ENCODE measurements at places on chromosomes 7 and 10. TPM values are rescaled to one million over a fixed set of nuclear protein-coding genes. Genes with fewer than 3 reads are reported as not detected.

Gene CPVL
- total RNA-seq = 42.0 TPM

GRCh38 chr10:36331121-36331520, 689.0 kb upstream of the FZD8 start:
- no peak for DNase-seq

Gene STEAP2
- total RNA-seq = under 0.01 TPM

GRCh38 chr10:89837165-89838043, 136.0 kb downstream of the KIF20B start:
- no peak for DNase-seq

- DNase-seq = no peak
Observed at GRCh38 chr7:152568972-152569371, 107.0 kb downstream of the XRCC2 start.

- peak; percentile 12 for DNase-seq
Observed at GRCh38 chr10:18409599-18410397, 241.6 kb downstream of the NSUN6 start.

- DNase-seq = no peak
Observed at GRCh38 chr7:7519056-7519455, 16.6 kb downstream of the COL28A1 start.
